HepG2 (cell line): ENCODE measurements at places on chromosomes 11 and 22. TPM values are rescaled to one million over a fixed set of nuclear protein-coding genes. Genes with fewer than 3 reads are reported as not detected.
A peak's percentile ranks its signal among the peaks of the same experiment; 100 is the strongest.

DNA sequence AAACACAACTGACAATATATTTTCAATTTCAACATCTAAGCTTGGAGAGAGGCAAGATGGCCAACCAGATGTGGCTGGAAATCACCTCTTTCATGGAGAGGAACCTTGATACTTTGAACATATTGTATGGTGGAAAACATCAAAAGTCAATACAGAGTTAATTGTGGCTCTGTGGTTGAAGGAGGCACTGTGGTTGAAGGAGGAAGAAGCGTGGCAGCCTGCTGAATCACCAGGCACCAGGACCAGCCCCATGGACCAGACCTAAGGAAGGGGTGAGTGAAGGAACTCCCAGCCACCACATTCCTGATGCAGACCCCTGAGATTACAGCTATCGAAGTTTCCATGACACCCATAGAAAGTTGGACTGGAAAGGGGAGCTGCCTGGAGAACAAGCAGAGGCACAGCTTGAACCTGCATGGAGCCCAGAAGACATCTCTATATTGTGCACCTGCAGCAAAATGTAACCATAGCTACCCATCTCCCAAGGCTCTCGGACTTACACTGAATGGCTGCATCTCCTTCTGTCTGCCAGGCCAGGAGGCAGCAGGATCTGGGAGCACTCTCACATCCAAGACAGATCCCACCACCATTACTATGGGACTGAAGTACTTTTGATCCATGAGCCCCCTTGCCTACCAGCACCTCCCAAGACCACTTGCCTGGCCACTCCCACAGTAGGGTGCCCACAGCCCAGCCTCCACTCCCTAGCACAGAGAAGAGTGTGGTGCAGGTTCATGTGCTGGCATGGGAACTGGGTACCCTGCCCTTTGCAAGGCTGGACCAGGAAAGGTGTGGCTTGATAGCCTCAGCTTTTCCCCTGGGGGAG lies 79.8 kb upstream of the SC5D start:
- DNase-seq = no peak

DNA sequence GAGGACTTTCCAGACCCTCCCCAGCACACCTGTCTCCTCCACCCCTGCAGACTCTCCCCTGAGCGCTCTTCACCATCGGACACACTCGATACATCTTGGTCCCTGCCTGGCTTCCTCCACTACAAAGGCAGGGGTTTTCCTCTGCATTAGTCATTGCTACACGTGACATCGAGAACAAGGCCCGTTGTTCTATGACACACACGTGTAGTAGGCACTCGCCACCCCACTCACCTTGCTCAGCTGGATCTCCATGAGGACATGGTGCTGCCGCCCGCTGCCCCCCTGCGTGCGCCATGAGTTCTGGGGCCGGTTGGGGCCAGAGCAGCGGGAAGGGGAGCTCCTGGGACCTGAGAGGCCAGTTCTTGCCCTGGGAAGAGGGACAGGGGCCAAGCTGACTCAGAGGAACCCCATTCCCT lies 16.7 kb downstream of the ATG2A start:
- no peak for DNase-seq

GRCh38 chr11:79189601-79190000 lies 251.2 kb downstream of the TENM4 start:
- DNase-seq = no peak

DNA sequence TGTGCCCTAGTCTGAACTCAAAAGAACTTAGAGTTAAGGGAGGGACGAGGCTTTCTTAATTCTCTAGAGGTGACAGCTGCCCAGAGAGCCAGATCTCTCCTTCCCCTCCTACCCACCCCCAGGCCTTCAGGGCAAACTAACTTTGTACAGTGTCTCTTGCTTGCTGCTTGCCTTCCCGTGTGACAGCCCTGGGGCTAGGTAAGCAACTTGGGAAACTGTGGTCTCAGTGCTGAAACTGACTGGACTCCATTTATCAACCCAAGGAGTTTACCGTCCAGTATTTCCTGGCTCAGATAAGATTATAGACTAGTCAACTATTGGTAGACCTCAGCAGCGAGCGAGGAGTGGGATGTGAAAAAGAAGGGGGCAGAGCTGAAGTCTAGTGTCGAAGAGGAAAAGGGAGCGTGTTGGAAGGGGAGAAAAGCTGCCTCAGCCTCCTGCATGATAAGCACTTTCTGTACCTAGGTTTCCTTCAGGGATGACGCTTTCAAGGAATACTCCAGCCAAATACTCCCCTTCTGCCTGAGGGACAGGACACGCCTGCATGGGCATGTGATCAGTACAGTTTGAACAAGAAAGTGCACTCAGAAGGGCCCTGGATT lies 43.3 kb upstream of the WEE1 start:
- DNase-seq = no peak

GRCh38 chr11:69484427-69485259 lies 3.2 kb downstream of the LINC01488 start:
- peak; percentile 54 for DNase-seq

DNA sequence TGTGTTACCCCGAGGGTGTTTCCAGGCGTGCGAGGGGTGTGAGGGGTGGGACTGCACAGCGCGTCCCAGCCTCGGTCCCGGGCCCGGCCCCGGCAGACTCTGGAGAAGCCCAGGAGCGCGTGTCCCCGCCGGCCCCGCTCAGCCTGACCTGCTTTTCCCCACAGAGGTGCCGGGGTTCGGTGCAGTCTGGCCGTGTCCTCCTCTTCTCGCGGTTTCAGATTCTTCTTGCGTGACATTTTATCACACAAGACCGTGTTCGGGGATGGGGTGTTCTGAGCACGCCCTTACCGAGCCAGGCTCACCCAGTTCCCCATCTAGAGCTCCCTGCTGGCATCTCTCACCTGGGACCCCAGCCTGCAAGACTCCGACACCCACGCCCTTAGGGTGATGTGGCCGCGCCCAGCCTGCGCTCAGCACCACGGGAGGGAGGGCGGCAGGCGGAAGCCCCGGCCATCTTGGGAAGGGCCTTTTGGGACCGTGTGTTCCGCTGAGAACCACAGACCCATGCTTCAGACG lies 775.6 kb downstream of the BRD1 start:
- DNase-seq = no peak

GRCh38 chr11:10725114-10725906 lies 25.7 kb upstream of the CTR9 start:
- no peak for DNase-seq

DNA sequence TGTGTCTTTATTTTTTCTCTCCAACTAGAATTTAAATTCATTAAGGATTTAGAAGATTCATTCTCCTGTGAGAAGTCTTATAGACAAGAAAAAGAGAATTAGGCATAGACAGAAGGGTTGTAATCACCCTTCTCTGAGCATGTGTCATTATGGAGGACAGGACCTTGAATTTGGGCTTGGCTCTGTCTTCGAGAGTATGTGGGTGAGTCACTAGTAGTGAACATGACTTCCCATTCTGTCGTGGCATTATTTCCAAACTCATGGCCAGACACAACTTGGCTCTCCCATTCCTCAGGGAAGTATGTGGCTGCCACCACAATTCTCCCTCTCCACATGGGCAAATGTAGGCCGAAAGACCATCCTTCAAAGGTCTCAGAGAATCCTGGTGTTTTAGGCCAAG lies 14.3 kb upstream of the ANKK1 start:
- no peak for DNase-seq

GRCh38 chr11:62150887-62151736 lies 27.3 kb downstream of the INCENP start:
- no peak for DNase-seq

DNA sequence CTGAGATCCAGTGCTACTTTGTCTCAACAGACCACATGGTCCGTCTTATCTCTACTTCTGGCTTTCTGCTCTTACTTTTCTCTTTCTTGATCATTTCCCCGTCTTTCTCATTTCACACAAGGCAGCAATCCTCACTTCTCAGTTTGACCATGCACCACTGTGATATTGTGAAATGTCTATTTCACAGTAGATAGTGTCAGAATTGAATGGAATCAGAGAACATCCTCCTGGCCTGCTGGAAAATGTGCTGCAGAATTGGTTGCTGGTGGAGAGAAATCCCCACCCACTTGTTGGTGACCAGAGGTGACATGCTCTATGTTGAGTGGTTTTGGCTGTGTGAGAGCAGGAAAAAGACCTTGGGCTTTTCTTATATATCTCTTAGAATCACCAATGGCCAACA lies 57.8 kb upstream of the RCN1 start:
- no peak for DNase-seq

DNA sequence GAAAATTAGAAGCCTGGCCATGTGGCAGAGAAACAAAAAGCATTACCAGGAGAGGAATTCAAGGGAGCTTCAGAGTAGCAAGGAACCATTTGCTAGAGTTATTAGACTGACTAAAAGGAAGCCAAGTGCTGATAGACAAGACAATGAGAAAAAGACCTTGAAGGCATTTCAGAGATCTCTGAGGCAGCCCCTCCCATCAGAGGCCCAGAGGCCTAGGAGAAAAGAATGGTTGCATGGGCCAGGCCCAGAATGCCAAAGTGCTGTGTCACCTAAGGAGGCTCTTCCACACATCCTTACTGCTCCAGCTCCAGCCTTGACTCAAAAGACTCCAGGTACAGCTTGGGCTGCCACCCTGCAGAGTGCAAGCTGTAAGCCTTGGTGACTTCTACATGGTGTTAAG lies 61.8 kb upstream of the POU2AF2 start:
- no peak for DNase-seq

DNA sequence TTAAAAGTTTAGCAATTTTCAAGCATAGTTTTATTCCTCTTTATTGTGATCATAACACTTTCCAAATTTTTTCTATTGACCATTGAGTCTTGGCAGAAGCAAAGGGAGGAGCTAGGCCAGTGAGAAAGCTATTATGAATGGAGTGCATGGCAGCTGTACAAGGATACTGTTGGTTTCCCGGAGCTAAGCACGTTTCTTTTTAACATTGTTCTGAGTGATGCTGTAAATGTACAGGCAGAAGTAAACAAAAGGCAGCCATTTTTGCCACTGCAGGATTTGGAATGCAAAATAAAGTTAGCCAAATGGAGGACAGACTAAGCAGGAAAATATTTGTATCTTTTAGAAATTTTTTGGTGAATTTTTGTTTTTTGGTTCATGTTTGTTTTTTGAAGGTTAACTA lies 16.2 kb downstream of the CBL start:
- no peak for DNase-seq

- no peak for DNase-seq
These were observed 102.1 kb downstream of the CD44 start for GRCh38 chr11:35241083-35241482.

DNA sequence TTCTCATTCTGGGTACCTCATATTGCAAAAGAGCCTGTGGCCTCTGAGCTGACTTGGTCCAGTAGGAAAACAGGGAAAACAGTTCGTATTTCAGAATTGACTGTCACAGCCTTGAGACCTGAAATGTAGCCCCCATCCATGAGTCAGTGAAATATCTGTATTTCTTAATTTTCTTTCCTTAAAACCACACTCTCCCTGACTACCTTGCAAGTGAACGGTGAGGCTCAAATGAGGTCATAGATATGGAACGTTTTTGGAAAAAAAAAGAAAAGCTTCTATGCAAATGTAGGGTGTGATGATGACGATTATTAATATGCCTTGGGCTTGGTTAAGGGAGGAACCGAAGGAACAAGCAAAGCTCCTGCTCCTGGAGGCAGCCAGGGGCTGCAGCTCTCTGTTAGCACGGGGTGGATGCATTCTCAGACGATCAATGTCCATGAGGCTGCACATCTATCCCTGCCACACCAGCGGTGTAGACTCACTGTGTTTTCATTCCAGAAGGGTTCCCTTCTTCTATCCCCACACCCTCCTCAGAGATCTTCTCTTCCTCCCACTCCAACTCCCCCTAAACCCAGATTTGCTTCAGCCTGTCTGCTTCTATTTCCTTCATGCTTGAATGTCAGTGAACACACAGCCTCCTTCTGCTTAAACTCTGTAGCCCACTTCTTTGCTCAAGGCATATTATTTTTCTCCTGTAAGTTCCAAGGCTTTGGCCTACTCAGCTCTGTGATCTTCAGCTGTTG lies 29.2 kb upstream of the SCN3B start:
- DNase-seq = no peak

DNA sequence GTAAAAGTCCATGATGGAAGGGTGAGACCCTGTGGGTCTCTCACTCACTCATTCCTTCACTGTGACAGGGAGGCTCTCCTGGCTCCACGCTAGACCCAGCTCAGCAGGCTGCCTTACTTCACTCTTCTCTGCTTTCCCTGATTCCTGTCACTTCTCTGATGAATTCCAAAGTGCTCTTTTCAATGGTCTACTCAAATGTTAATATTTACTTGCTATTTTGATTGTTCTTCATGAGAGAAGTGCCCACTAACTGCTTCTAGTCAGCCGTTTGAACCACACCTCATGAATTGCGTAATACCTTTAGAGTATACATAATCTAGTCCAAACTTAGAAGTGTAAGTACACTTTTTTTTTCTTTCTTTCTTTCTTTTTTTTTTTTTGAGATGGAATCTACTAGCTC lies 1350.2 kb upstream of the RAG2 start:
- DNase-seq = no peak

- DNase-seq = no peak
These were observed 3.4 kb upstream of the ZC3H12C start for GRCh38 chr11:110089617-110090282.

DNA sequence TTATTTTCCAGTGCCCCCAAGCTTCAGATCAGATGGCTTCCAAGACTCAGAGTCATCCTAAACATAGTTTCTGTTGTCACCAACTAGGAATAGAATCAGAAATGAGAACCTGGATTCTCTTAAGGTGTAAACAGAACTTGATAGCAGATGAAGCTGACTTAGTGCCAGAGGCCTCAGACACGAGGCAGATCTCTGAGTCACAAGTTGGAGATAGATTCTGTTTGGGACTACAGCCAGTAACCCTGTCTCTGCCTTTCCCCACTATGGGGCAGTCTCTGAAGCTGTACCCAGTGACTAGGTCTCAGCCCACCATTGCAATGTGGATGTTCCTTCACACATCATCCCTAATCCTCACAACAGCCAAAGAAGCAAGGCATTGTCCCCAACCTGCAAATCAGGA lies 25.4 kb downstream of the NEU3 start:
- no peak for DNase-seq

DNA sequence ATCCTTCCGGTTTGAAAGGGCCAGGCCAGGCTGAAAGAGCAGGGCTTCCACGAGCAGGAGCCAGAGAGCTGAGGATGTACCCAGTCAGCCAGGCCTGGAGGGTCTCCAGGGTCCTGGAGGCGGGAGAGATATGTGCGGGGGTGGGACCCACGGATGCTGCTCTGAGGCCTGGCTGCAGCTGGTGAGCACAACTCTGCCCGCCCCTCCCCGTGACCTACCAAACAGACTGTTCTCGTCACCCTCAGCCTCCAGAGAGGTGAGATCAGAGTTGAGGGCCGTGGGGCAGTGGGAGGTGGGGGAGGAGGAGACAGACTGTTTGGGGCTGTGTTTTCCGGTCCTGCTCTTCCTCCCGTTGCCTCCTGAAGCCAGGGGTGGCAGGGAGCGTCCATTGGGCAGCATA lies 42.2 kb downstream of the TRIOBP start:
- DNase-seq = no peak

The OR5A1 gene
- polyA plus RNA-seq = not detected in 2 replicates

The DMC1 gene
- polyA plus RNA-seq = not detected in 2 replicates

The LMO1 gene
- not detected in 2 replicates for polyA plus RNA-seq

The PRSS23 gene
- polyA plus RNA-seq = 0.21 and 0.30 TPM in 2 replicates

The TPBGL gene
- polyA plus RNA-seq = not detected in 2 replicates

The SLC22A8 gene
- 0.05 and 0.33 TPM in 2 replicates for polyA plus RNA-seq

The MRGPRX3 gene
- polyA plus RNA-seq = 0.51 and 0.53 TPM in 2 replicates

The SREBF2 gene
- polyA plus RNA-seq = 72.6 and 108 TPM in 2 replicates

The MYRF gene
- 25.9 and 33.2 TPM in 2 replicates for polyA plus RNA-seq

The FUT4 gene
- 0.22 and 0.28 TPM in 2 replicates for polyA plus RNA-seq

The ZC3H7B gene
- polyA plus RNA-seq = 26.4 and 36.2 TPM in 2 replicates
